ENCODE measurements at places on chromosomes 16 and 17. TPM values are rescaled to one million over a fixed set of nuclear protein-coding genes. Genes with fewer than 3 reads are reported as not detected.
A peak's percentile ranks its signal among the peaks of the same experiment; 100 is the strongest.

The EVPLL gene
- total RNA-seq: 1.0 TPM

The IGF2BP1 gene
- total RNA-seq: not detected

The FOXF1 gene
- 0.75 TPM for total RNA-seq

The RMI2 gene
- total RNA-seq: 8.5 TPM

The MFAP4 gene
- total RNA-seq: 2.1 TPM

The GNG13 gene
- not detected for total RNA-seq

The STAT5B gene
- total RNA-seq: 33.9 TPM

The TSPOAP1 gene
- 4.6 TPM for total RNA-seq

The RSL1D1 gene
- 35.2 TPM for total RNA-seq

DNA sequence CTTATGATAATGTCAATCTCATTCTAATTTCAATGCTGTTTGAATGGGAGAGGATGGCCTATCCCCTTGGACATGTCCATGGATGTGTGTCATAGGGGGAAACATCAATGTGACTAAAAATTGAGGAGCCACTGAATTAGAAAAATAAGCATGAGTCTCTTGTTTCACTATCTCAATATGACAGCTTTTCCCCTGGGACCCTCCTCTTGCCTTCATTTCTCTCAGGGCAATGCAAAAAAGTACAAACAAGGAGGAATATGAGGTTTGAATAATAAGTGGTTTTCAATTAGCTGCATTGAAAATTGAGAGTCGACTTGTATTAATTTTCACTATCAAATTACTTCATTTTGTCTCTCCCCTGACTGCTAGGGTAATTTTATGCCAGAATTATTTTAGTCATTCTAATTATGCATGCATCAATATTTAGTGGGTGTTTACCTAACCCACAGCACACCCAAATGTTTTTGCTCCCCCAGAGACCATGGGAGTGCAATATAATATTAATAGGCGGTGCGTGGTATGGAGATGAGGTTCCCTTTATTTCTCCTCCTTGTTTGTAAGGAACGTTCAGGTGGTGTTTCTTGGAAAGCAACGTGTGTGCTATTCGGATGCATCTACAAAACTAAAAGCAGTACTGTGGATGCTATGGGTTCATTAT is 6.8 kb upstream of the SDR42E1 start:
- no peaks in the 10 kb centered on the region for H3K36me3 ChIP-seq
- no peak overlapping the region for H3K27ac ChIP-seq
- H3K4me1 ChIP-seq: no peaks in the 10 kb centered on the region
- no peaks in the 10 kb centered on the region for H3K27me3 ChIP-seq
- no peak overlapping the region for H3K4me3 ChIP-seq
- DNase-seq: no peak

- H3K27ac ChIP-seq: no peak overlapping the region
- no peak for DNase-seq
- no peaks in the 10 kb centered on the region for H3K36me3 ChIP-seq
- no peaks in the 10 kb centered on the region for H3K27me3 ChIP-seq
Measured at GRCh38 chr17:58308985-58309917, 19.3 kb downstream of the TSPOAP1 start.

DNA sequence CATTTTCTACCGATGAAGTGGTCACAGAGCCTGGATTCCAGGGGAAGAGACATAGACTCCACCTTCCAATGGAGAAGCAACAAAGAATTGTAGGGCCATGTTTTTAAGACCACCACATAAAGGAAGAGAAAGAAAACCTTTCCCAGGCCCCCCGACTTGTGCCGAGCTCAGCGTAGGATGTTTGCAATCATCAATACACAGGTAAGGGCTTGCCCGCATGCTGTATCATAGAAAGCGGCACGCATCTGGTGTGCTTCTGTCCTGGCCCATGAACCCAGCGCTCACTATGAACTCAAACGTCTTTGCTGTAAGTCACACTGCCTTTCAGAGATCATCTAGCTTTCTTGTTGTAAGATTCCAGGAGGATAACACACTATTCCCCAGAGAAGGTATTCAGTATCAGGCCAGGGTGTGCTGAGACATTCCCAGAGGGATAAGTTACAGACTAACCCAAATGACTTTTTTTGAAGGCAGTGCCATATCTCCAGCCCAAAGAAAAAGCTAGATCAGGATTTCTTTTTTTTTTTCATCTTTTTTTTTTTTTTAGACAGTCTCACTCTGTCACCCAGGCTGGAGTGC is 79.5 kb upstream of the RPL38 start:
- no peak overlapping the region for H3K4me3 ChIP-seq
- no peak for DNase-seq
- H3K4me1 ChIP-seq: no peaks in the 10 kb centered on the region

DNA sequence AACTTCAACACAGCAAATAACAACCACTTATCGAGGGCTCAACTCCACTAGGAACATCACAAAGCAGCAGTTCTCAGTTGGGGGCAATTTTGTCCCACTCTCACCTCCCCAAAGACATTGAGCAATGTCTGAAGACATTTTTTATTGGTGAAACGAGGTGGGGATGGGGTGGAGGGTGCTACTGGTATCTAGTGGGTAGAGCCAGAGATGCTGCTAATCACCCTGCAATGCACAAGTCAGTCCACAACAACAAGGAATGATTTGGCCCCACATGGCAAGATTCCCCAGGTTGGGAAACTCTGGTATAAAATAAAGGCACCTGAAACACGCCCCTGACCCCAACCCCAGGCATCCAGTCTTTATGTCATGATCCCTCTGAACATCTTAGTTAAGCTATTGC is 33.3 kb downstream of the TLE7 start:
- no peaks in the 10 kb centered on the region for H3K36me3 ChIP-seq
- no peak overlapping the region for H3K4me3 ChIP-seq
- no peak for DNase-seq
- H3K27me3 ChIP-seq: no peaks in the 10 kb centered on the region

DNA sequence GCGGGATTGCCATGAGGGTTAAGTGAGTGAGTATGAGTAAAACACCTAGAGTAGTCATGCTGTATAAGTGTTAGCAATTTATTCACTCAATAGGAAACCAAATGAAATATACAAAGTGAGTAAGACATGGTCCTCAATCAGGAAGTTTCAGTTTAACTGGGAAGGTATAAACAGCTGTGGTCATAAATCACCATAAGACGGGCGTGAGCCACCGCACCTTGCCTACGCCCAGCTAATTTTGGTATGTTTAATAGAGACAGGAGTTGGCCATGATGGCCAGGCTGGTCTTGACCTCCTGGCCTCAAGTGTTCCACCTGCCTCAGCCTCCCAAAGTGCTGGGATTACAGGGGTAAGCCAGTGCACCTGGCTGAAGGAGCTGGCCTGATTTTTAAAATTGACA is 27.0 kb downstream of the RNF135 start:
- no peaks in the 10 kb centered on the region for H3K4me1 ChIP-seq
- no peak overlapping the region for H3K27ac ChIP-seq
- H3K4me3 ChIP-seq: no peak overlapping the region
- no peak for DNase-seq

GRCh38 chr17:81039854-81040758 is 5.2 kb downstream of the BAIAP2 start:
- H3K4me3 ChIP-seq: no peak overlapping the region
- no peak overlapping the region for H3K27ac ChIP-seq
- peaks cover 57% of the 10 kb centered on the region for H3K4me1 ChIP-seq

DNA sequence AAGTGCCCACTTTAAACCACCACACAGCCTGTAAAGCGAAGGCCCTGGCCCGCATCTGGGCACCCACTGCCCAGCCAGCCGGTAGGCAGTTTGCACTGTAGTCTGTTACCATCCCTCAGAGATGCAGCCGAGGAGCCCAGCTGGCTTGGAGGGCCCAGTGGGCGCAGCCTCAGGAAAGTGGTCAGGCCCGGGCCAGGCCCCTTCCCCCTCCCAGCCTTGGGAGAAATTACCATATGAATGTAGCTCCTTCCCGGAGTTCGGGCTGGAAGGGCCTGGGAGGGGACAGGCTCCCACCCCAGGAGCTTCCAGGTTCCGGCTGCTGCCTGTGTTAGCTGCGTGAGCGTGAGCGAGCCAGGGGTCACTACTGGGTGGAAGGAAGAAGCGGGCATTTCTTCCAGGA is 325.4 kb downstream of the SEC14L1 start:
- no peak for DNase-seq
- H3K4me3 ChIP-seq: no peak overlapping the region
- peak overlapping the region; percentile 69 for H3K27ac ChIP-seq
- peaks cover 2% of the 10 kb centered on the region for H3K36me3 ChIP-seq

- peaks cover 8% of the 10 kb centered on the region for H3K4me1 ChIP-seq
- no peaks in the 10 kb centered on the region for H3K27me3 ChIP-seq
- DNase-seq: no peak
- H3K36me3 ChIP-seq: no peaks in the 10 kb centered on the region
- no peak overlapping the region for H3K4me3 ChIP-seq
Measured at GRCh38 chr17:35076874-35077273, 13.4 kb upstream of the RFFL start.

DNA sequence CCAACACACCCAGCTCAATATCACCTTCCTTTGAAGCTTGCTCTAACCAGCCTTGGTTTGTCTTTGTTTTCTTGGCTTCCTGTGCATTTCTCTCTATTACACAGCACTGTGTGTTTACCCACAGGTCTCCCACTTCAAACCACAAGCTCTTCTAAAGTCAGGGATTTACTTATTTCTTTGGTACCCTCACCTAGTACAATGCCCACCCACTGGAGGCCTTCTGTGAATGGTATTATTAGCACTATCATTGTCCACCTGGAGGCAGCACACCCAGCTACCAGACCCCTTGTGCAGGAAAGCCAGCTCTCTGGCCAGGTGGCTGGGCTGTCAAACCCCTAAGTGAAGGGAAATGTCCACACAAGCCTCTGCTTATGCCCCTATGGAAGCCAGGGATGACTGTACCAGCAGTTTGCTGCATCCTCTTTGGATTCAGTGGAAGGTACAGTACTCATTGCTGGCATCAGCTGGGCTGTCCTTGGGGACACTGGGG is 9.4 kb upstream of the TOP2A start:
- no peaks in the 10 kb centered on the region for H3K4me1 ChIP-seq
- no peak overlapping the region for H3K4me3 ChIP-seq
- H3K27me3 ChIP-seq: no peaks in the 10 kb centered on the region

DNA sequence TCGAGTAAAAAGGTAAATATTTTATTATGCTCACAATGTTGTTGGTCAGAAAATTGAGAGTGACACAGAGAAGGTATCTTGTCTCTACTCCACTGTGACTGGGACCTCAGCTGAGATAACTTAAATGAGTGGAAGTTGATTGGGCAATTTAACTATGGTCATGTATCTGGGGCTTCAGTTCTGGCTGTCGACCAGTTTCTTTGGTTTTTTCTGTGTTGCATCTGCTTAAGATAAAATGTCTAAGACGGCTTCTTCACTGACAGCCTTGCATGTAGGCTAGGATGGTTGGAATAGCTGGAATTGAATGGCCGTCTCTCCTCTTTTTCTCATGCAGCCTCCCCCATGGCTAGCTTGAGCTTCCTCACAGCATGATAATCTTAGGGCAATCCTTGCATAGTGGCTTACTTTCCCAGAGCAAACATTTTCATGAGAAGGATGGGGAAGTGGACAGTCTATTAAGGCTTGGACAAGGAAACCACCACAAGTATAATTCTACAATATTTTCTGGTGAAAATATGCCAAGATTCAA is 433.7 kb downstream of the KIF2B start:
- no peaks in the 10 kb centered on the region for H3K27me3 ChIP-seq
- H3K27ac ChIP-seq: no peak overlapping the region
- no peaks in the 10 kb centered on the region for H3K36me3 ChIP-seq
- no peaks in the 10 kb centered on the region for H3K4me1 ChIP-seq
- no peak overlapping the region for H3K4me3 ChIP-seq

DNA sequence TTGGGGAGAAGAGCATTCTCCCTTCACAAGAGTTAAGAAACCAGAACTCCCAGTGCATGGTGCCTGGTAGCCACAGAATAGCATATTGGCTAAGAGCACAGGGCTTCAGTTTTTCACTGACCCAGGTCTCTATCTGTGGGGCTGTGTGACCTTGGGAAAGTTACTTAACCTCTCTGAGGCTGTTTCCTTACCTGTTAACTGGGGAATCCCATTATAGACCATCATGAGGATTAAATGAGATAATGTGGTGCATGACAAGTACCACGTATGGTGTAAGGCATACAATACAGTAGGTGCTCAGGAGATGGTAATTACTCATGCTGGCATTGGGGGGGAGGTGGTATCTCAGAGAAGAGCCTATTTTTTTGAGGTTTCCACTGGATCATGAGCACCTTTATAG is 33.6 kb downstream of the BEAN1 start:
- H3K27ac ChIP-seq: no peak overlapping the region
- no peak for DNase-seq
- no peak overlapping the region for H3K4me3 ChIP-seq
- peaks cover 5% of the 10 kb centered on the region for H3K4me1 ChIP-seq
- H3K36me3 ChIP-seq: no peaks in the 10 kb centered on the region

GRCh38 chr16:49681217-49681883 is 174.6 kb downstream of the ZNF423 start:
- H3K27ac ChIP-seq: no peak overlapping the region
- DNase-seq: no peak
- H3K4me3 ChIP-seq: no peak overlapping the region
- no peaks in the 10 kb centered on the region for H3K27me3 ChIP-seq

- H3K27me3 ChIP-seq: no peaks in the 10 kb centered on the region
- no peaks in the 10 kb centered on the region for H3K4me1 ChIP-seq
- no peak overlapping the region for H3K4me3 ChIP-seq
Measured at GRCh38 chr16:77591347-77591746, 131.0 kb upstream of the NUDT7 start.

- peak; percentile 44 for DNase-seq
- peak within 1 kb of the TSS; percentile 53 for H3K4me3 ChIP-seq
- H3K4me1 ChIP-seq: peaks cover 11% of the 10 kb centered on the region
- H3K36me3 ChIP-seq: no peaks in the 10 kb centered on the region
Measured at GRCh38 chr17:38605841-38606645, at the start of gene SRCIN1. TSS of gene SRCIN1 (minus strand) at chr17:38605952. CDS start at chr17:38605705, 247 bp downstream.

GRCh38 chr17:2688351-2689342 is 22.9 kb downstream of the CLUH start:
- DNase-seq: peak; percentile 34
- no peaks in the 10 kb centered on the region for H3K4me1 ChIP-seq
- no peaks in the 10 kb centered on the region for H3K27me3 ChIP-seq
- no peak overlapping the region for H3K27ac ChIP-seq
- H3K36me3 ChIP-seq: peaks cover 31% of the 10 kb centered on the region

- H3K4me3 ChIP-seq: no peak overlapping the region
- no peaks in the 10 kb centered on the region for H3K4me1 ChIP-seq
- H3K27me3 ChIP-seq: no peaks in the 10 kb centered on the region
- no peak for DNase-seq
- no peak overlapping the region for H3K27ac ChIP-seq
- H3K36me3 ChIP-seq: no peaks in the 10 kb centered on the region
Measured at GRCh38 chr16:46745617-46746016, 2.5 kb downstream of the MYLK3 start.

DNA sequence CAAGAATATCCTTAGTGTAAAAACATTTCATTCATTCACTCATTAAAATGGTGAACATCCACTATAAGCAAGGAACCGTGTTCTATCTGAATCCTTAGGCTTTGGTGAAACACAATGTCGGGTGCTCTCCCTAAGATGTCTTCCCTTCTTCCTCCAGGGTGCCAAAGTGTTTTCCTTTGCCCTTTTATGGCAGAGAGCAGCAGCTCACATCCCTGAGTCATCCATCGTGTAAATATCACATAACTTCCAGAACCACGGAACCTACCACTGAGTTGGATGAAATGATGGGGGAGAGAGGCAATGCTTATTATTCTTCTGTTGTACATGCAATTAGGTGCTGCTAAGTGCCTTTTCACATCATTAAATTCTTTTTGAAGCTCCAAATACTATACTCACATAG is 50.2 kb downstream of the DNAH3 start:
- H3K36me3 ChIP-seq: no peaks in the 10 kb centered on the region
- H3K4me1 ChIP-seq: no peaks in the 10 kb centered on the region
- no peaks in the 10 kb centered on the region for H3K27me3 ChIP-seq
- no peak overlapping the region for H3K27ac ChIP-seq
- no peak overlapping the region for H3K4me3 ChIP-seq
